CD14-positive monocyte (primary cell): ENCODE measurements at places on chromosomes 6 and 20.
A peak's percentile ranks its signal among the peaks of the same experiment; 100 is the strongest.

- DNase-seq: peak; percentile 53
Observed at GRCh38 chr20:62929051-62929538, 2.8 kb upstream of the DIDO1 start.

DNA sequence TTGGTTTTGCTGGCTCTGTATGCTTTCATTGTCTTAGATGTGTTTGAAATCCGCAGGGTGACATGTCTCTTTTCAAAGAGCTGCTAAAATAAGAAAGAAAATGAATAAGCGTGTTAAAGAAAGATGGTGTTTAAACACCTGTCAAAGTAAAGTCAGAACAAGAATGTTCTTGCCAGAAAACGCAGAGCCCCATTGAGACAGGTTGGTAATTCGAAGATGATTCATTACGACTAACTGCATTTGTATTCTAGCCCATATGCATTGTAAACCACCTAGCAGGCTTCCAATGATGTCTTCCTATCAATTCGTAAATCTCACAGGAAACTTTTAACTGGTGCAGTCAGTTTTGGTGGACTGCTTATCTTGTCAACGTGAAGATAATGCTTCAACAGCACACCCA is 16.8 kb downstream of the PHACTR2 start:
- DNase-seq: no peak

DNA sequence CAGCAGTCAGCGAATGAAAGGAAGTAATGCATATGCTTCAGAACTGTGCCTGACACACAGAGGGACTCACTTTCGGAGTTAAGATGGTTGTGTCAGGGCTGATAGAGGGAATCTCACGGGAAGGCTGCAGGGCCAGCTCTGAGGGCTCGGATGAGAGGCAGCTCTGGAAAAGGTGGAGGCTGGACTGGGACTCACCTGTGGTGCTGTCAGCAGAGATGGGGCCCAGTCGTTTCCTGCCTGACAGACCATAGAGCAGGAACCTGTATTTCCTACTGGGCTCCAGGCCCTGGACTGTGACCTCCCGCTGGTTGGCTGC is 9.3 kb downstream of the CYP21A2 start:
- no peak for DNase-seq

DNA sequence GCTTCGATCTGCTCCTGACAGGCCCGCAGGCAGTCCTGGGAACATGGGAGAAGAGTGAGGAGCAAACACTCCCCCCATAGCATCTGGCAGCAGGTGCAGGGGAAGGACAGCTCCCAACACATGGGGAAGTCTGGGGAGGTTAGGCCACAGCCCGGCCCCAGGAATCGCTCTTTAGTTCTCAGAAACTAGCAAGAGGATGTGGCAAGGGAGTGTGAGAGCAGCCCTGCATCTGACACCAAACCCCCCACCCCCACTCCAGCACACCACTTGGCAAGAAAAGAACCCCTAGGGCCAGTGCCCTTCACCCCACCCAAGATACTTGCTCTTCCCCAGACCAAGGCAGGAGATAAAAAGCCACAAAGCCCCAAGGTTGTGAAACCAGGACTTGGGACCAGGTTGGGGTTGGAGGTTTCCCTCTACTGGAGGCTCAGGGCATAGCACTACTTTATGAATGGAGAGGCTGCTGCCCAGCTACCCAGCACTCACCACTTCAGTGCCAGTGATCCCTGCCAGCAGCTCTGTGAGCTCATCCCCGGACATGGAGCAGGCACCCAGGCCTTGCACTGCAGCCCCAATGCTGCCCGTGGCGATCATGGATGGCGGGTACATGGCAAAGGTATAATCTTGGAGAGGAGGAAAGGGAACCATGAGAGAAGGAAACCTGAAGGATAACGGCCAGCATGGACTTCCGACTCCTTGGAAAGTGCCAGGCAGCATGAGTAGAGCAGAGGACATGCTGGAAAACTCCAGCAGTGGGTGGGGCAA is 5.4 kb downstream of the CCND3 start:
- DNase-seq: peak; percentile 80

DNA sequence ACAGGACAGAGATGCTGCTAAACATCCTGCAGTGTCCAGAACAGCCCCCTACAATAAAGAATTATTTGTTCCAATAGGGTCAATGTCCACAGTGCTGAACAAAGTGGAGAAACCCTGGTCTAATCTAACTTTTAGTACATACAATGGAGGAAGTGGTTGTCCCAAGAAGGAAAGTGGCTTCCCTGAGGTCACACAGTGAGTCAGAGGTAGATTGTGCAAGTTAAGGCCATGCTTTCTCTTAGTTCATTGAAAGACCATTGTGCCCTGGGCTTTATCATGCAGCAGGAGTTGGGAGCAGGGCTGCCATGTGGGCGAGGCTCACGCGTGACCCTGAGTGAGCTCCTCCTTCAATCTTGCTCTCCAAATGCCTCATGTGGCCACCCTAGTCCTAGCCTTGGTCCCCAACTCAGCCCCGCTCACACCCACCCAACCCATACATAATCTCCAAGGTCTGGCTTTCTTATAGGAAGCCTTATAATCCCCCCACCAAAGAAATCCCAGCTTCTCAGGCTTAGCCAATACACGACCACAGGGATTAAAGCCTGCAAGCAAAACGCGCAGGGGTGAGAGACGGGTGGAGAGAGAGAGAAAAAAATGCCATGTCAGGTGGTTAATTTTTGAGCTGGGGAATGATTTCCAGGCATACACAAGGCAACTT is 19.9 kb downstream of the SLC13A3 start:
- DNase-seq: peak; percentile 96

- DNase-seq: peak; percentile 51
Observed at GRCh38 chr6:4008324-4009047, 70.5 kb downstream of the FAM217A start.

DNA sequence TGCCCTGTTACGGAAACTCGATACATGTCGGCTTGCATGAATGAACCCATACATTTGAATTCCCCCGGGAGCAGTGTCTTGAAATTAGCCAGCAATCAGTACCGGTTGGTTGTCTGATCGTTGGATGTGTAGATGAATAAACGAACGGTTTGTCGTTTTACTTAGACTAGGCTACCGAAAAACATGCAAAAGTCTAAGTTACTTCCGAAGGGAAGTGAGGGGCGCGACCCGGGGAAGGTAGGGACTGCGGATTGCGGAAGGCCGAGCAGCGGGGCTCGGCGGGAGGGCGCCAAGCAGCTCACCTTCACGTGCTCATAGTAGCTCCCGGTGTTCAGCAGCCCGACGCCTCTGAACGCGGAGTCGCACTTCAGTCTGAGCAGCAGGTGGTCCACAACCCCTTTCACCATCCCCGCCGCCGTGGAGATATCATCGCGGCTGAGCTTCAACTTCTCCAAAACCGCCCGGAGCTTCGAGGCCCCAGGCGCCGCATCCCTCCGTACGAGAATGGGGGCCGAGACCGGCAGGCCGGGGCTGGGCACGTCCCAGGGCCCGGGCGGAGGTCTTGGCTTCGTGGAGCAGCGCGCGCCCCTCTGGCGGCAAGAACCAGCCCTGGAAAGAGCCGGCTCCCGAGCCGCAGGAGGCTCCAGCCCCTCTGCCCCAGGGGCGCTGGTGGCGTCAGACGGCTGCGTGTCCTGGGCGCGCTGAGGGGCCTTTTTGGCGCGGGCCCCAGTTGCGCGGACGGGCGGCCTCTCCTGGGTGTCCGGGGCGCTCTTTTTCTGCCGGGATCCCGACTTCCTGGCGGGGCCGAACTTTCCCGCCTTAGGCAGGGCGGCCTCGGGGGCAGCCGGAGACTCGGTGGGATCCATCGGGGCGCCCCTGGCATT is 632 bp downstream of the CGAS start:
- DNase-seq: peak; percentile 52

- DNase-seq: no peak
Observed at GRCh38 chr6:402901-403658, 11.5 kb downstream of the IRF4 start.

DNA sequence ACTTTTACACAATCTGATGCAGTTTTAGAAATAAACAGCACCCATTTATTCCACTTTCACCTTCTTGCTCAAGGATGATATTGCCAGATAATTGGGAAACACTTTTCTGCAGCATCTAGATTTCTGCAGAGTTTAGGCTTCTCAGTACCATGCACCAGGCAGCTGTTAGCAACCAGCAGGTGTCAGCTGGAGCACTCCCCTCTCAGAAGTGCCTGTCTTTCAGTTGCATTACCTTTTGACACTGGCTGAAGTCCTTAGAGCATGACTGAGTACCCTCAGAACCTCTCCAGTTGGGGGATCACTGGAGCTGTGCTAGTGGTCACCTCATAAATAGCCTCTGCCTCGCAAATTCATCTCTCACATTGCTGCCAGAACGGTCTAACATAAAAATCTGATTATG is 91.2 kb downstream of the DNAH8 start:
- DNase-seq: no peak

DNA sequence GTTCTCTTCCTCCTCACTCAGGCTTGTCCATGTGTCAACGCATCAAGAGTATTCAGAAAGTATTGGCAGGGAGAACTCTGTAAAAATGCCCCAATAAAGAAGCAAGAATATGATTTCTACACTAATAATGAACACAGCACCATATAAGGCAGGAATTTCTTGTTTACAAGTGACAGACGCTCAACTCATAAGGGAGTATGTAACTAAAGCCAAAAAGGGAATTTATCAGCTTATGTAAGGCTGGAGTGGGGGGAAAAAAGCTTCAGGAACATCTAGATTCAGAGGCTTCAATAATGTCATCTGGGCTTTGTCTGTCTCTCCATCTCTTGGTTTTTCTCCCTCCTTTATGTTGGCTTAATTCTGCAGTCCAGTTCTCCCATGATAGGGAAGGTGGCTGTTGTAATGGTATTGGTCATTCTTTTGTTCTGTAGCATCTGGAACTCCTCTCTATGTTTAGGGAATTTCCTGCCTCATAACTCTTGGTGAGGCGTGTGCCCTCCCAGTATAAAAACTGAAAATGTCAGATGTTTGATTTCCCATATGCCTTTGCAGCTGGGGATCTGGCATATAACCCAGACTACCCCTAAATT is 125.1 kb upstream of the COL21A1 start:
- no peak for DNase-seq

GRCh38 chr6:148385379-148385778 is 42.7 kb downstream of the SASH1 start:
- no peak for DNase-seq

- no peak for DNase-seq
Observed at GRCh38 chr6:159090530-159091480, 46.0 kb upstream of the TAGAP start.

DNA sequence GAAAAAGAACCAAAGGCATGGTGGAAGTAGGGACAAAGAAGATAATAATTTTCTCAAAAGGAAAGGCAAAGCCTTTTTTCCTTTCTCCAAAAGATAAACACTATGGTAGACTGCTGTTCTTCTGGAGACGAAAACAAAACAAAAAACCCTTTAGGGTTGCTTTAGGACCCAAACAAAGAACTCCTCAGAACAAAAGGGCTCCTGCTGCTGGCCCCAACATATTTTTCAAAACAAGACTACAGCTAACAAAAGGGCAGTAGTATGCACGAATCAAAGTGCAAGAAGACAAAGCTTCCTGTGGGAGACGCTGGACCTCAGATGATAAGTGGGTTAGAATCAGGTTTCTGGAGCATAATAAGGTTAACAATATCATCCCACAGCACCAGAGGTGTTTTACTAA is 15.8 kb downstream of the NCOA5 start:
- DNase-seq: no peak

- DNase-seq: no peak
Observed at GRCh38 chr6:26215585-26216358, 128.5 kb downstream of the HFE start.

- no peak for DNase-seq
Observed at GRCh38 chr6:7062451-7063162, 45.2 kb upstream of the RREB1 start.

GRCh38 chr6:119348096-119348747 is 1.3 kb downstream of the MAN1A1 start:
- DNase-seq: no peak

DNA sequence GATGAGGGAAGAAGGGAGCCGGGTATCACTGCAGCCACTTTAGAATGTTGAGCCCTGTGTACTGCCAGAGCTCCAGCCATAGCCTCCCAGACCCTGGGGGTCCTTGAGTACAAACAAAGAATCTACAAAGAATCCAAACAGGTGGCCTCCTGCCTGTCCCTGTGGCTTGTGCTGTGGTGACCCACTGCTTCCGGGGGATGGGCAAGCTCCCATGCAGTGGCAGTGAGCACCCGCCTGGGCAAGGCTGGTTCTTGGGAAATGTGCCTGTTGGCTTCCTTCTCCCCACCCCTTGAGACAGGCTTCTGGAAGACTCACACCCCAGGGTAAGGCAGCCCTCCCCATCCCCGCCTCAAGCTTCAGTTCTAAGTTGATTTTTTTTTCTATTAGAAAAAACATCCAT is 13.9 kb downstream of the SIRPA start:
- DNase-seq: no peak

- no peak for DNase-seq
Observed at GRCh38 chr6:36337814-36338213, 1.1 kb upstream of the BNIP5 start.

GRCh38 chr20:5753814-5754213 is 3.6 kb downstream of the SHLD1 start:
- no peak for DNase-seq

- DNase-seq: no peak
Observed at GRCh38 chr6:139369068-139369467, 5.4 kb downstream of the CITED2 start.

DNA sequence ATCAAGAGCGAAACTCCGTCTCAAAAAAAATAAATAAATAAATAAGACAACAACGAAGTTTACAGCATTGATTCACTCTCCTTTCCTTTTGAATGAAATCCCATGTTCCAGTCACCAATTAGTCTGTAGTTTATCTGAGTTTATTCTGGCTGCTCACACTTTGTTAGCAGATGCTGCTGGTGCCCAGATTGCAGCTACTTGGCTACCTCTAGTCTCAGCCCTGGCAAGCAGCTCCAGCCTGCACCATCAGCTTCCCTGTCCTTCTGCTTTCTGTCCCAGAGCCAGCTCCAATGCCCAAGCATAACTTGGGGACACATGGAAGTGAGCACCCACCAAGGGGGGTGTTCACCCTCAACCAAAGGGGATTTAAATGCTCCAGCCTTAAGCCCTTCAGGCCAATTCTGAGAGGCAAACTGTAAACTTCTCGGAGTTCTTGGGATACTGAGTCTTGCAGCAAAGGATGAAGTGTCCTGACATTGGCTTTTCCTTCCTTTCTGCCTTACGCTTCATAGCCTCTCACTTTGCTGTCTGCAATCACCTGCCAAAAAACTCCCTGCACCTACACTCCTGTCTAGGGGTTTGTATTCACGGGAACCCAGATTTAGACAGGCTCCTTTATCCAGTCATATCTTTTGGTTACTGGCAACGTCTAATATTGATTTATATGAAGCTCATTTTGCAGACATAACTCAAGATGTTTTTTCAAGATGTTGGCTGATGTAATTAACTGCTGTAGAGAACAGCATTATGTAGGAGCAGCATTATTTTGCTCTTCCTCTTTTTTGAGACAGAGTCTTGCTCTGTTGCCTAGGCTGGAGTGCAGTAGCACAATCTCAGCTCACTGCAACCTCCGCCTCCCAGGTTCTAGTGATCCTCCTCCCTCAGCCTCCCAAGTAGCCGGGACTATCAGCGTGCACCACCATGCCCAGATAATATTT is 9.8 kb upstream of the TASP1 start:
- DNase-seq: no peak

DNA sequence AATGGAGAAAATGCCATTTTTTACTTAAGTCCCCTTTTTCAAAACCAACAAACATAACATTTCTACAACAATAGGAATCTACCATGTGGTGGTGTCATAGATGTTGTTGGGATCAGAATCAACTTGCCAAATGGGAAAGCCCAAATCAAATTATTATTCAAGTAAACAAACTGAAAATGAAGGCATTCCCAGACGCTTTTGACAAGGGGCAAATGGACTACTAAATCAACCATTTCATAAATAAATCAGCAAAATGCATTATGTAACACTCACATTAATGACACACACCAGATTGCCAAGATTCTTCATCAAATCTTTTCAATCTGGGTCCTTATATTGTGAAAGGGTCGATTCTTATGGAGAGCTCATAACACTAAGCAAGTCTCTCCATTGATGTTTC is 375.6 kb downstream of the KIF16B start:
- no peak for DNase-seq
